ENCODE measurements at places on chromosomes 7 and 10.

DNA sequence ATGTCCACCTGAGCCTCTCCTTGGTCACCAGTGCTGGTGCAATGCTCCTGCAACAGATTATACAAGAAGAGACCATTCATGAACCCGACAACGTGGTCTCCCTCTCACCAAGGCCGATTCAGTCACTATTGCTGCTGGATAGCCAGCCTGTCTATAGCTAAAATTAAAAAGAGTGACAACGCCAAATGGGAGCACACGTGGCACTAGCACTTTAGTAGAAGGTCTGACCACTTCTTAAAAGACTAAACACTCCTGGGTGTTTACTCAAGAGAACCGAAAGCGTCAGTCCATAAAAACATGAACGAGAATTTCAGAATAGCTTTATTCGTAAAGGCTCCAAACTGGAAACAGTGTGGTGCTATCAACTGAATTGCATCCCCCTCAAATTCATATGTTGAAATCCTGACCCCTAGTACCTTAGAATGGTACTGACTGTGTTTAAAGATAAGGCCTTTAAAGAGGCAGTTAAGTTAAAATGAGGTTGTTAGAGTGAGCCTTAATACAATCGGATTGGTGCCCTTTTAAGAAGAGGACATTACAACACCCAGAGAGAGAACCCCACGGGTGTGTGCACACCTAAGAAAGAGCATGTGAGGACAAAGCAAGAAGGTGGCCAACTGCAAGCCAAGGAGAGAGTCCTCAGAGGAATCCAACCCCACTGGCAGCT lies 4.4 kb upstream of the GALNTL5 start:
- DNase-seq, result no peak

DNA sequence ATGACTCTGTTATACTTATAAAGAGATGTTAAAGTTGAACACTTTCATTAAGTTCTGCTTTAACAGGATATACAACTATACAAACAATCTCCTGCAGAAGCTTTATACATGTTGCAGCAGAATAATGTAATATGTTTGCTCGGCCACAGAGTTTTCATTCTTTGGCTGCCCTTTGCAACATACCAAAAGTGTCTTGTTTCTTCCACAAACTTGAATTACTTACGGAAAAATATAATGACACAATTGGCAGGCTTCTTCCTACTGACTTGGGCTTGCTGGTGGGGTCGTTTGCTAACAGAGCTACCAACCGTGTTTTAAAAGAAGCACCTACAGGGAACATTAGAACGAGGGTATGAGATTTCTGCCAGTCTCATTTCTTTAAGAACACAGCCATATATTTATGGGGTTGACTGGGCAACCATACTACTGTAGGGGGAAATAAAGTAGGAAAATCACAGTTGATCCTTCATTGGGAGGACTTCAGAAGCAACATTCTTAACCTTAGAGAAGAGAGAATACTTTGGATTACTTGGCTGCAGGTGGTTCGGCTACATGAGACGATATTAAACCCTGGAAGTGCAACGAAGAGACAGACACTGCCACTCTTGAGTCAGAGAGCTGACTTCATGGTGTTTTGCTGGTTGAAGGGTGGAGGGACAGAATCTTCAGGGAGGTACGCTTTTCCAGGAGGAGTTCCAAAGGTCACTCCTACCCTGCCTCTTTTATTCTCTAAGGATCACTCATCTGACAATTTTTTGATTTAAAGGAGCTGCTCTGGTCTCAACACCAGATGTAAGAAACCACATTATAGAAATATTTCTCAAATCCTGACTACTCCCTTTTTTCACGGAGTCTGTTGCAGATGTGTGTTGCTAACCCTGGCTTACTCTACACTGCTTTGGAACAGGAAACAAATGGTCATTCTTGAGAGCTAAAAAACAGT lies 123.9 kb downstream of the SEMA3C start:
- DNase-seq, result no peak

- DNase-seq, result peak; percentile 99
These were observed 3.4 kb upstream of the CHST12 start for GRCh38 chr7:2399848-2400587.

DNA sequence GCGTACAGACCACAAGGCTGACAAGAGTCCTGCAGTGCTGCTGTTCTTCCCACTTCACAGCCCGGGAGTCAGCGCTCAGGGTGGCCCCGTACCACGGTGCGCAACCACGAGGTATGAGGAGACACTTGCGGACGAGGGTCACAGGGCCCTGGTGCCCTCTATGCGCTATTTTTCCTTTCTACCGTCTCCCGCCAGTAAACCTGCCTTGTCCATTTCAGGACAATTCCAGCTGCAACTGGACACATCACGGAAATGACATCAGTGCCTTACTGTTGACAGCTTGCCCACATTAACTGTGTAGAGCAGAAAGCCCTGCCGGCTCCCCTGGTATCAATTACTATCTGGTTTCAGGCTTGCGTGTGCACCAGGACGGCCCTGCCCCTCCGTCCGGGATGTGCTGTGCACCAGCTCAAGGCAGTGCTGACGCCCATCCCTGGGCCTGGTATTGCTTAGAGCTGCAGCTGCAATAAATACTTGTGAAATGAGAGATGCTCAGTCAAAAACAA lies 65.1 kb downstream of the ZRANB1 start:
- DNase-seq, result no peak

DNA sequence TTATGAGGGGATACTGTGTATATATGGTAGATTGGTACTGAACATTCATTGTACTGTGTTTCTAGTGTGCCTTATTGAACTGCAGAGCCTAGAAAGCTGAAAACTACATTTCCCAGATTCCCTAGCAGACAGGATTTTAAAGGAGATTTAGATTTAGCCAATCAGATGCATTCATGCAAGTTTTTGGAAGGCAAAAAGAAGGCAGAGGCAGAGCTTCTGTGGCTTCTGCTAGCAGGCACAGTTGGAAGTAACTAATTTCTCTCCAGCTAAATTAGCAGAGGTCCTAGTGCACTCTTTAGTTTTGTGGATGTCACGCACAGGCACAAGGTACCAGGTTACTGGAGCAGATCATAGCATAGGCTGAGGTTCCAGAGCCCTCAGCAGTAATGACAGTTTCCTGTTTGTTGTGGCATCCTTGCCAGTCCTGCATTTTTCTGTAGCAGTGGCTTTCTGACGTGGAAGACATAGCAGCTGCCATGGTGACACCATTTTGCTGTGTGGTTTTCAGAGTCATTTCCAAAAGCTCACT lies 83.7 kb upstream of the CCDC71L start:
- DNase-seq, result no peak

DNA sequence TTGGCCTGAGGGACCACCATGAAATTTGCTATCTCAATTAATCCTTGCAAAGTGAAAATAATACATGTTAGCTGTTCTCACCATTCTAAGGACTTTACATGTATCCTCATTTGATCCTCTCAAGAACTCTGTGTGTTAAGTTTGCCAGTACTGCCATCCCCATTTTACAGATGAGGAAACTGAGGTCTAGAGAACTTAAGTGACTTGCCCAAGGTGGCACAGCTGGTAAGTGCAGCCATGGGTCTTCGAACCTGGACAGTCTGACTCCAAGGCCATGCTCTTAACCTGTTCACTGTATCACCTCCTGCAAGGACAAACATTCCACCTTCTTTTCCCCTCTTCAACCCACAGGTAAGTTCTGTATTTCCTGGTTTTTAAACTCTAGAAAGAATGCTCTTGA lies 85.3 kb upstream of the NFE2L3 start:
- no peak for DNase-seq

- no peak for DNase-seq
These were observed 19.8 kb upstream of the PRRT4 start for GRCh38 chr7:128381161-128381821.

DNA sequence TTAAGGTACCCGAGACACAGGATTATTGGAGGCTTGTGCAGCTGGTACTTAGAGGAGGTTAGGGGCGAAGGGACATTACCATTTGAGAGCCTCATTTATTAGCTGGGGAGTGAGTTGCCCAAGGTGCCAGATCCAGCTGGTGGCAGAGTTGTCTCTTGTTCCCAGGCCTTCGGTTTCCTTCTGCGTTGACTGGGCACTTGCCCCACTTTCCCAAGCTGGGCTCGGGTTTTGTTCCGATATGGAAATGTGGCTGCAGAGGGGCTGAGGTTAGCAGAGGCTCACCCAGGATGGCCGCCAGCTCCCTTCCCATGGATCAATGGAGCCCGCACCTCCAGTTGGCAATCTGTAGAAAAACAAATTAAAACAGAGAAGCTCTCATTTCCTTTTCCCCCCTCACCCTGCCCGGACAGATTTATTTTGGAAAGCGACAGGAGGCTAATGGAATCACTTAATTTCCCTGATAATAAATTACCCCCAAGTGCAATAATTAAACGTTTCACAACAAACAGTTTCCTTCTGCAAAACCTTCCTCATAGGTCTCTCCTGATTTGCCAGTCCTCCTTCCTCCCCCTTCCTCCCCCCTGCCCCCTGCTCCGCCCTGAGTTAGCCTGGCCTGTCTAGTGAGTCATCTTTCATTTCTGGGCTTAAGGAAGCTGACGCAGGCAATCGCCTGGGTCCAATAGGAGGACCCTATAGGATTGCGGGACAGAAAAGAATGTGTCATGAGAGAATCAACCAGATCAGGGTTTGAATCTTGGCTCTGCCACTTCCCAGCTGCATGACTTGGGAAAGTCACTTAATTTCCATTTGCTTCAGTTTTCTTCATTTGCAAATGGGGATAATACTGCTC lies 51.7 kb downstream of the ADRA2A start:
- peak; percentile 80 for DNase-seq

DNA sequence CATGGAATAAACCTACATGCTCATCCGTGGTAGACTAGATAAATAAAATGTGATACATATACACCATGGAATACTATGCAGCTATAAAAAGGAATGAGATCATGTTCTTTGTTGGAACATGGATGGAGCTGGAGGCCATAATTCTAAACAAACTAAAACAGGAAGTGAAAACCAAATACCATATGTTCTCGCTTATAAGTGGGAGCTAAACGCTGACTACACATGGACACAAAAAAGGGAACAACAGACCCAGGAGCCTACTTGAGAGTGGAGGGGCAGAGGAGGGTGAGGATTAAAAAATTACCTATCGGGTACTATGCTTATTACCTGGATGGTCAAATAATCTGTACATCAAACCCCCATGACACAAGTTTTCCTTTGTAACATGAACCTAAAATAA lies 68.7 kb upstream of the SEC61G start:
- DNase-seq, result no peak

DNA sequence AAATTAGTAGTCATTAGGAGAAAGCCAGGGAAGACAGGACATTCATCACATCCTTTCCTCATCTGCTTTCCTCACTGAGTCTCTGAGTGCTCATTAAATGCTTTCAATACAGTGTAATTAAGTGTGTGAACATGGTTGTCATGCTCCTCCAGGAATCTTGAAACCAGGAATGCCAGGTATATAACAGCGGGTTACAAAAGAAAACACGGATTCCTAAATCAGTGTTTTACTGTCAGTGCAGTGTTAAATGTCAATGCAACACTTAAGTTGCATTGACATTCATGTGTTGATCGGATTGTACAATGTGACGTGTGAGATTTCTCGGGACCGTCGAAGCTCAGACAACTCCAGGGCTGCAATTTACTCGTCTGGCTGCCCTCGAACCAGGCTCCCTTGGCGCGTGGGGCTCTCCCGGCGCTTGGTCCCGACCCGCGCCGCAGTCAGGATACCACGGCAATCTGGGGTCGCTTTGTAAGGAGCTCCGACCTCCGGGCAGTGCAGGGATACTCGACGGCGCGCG lies 455 bp upstream of the SPAG6 start:
- no peak for DNase-seq

- peak; percentile 15 for DNase-seq
These were observed 166.6 kb downstream of the KIF20B start for GRCh38 chr10:89867964-89868363.

DNA sequence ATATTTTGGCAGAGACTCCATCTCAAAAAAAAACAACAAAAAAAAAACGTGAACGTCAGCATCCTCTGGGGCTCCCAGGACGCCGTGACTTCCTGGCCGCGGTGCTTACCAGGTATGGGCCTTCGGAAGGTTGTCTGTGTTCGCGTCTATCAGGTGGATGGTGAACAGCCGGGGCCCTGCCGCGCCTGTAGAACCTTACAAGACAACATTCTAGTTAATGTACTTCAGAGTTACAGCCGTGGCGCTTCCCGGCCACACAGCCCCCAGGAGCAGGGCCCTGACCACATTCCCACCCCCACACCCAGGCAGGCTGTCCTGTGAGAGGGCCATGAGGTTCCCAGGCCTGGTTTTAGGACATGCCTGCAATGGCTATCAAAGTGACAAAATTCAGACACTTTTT lies 111.0 kb downstream of the SMURF1 start:
- DNase-seq, result no peak

DNA sequence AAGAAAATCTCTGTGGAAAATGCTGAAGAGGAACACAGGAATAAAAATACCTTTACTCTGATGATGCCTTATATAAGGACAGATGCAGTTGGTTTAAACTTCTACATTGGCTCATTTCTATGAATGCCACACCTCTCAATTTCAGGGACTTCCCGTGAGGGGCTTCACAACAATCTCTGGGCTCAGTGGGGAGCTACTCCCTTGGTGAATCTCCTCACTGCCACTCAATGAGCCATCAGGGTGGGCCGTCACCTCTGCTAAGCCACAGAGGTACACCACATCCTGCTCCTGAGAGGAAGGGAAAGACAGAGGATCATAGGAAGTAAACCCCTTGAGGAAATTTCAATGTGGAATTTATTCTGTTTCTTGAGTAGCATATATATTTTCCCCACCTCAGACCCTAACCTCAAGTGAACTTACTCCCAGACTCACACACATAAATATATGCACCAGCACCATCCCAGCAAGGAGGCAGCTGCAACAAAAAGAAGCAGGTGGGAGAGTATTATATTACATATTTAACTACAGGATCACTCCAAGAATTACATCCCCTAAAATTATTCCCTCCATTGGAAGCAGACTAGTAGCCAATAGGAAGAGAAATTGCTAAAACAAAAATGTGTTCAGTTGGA lies 63.3 kb upstream of the PRSS1 start:
- DNase-seq, result no peak

- DNase-seq, result no peak
These were observed 756.3 kb downstream of the AUTS2 start for GRCh38 chr7:70354409-70355169.

GRCh38 chr7:73452999-73453635 lies 19.5 kb downstream of the FZD9 start:
- DNase-seq, result no peak

DNA sequence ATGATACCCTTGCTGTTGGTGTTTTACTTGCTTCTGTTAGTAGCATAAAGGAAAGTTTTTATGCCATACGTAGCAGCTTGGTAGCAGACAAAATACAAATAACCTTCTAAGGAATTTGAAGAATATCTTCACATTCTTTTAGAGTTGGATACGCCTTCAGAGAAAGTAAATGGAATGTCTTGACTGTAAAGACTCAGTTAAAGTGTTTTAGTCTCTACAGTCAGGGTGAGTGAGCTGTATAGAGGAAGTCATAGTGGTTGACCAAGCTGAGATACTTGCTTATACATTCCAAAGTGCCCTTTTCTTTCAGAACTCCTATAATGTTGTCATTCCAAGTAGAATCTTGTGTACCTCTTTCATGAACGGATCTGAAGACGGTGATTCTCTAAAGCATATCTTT lies 37.7 kb downstream of the RABGEF1 start:
- DNase-seq, result peak; percentile 13
